ENCODE measurements at places on chromosomes 12 and 14. TPM values are rescaled to one million over a fixed set of nuclear protein-coding genes. Genes with fewer than 3 reads are reported as not detected.

DNA sequence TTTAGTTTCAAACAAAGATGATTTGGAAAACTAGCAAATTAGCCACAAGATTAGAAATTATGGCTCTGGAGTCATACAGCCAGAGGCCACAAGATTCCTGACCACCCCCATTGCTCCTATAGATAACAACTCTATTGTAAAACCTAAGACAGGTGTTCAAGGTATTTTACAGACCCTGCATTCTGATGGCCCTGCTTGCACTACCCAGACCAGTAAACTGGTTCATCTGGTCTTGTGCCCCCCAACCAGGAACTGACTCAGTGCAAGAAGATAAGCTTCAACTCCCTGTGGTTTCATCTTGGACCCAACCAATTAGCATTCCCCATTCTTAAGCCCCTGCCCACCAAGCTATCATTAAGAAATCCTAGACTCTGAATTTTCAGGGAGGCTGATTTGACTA lies 125.0 kb downstream of the CCDC60 start:
- no peaks in the 10 kb centered on the region for H3K4me1 ChIP-seq
- no peak overlapping the region for H3K27ac ChIP-seq
- DNase-seq = no peak

GRCh38 chr12:75765170-75766059 lies 254.0 kb upstream of the KRR1 start:
- DNase-seq = peak; percentile 51
- H3K4me1 ChIP-seq = peaks cover 43% of the 10 kb centered on the region
- H3K4me3 ChIP-seq = no peak overlapping the region
- H3K27ac ChIP-seq = peak overlapping the region; percentile 85

DNA sequence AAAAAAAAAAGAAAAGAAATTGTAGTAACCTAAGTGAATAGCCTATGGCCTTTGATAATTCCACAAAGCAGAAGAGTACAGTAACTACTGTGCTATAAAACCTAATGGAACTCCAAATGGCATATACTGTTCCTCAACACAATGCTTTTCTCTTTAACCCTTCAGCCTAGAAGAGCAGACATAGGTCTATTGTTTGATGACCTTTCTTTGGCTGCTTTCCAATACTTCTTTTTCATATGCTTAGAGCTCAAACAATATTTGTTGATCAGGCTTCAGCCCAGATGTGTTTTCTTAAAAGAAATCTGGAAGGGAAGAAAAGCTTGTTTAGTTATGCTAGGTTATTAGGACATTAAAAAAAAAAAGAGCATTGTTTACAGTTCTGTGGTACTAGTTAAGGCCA lies 116.4 kb downstream of the NTN4 start:
- H3K4me1 ChIP-seq = peaks cover 3% of the 10 kb centered on the region
- H3K27ac ChIP-seq = no peak overlapping the region
- peaks cover 7% of the 10 kb centered on the region for H3K36me3 ChIP-seq
- H3K27me3 ChIP-seq = no peaks in the 10 kb centered on the region
- DNase-seq = no peak

DNA sequence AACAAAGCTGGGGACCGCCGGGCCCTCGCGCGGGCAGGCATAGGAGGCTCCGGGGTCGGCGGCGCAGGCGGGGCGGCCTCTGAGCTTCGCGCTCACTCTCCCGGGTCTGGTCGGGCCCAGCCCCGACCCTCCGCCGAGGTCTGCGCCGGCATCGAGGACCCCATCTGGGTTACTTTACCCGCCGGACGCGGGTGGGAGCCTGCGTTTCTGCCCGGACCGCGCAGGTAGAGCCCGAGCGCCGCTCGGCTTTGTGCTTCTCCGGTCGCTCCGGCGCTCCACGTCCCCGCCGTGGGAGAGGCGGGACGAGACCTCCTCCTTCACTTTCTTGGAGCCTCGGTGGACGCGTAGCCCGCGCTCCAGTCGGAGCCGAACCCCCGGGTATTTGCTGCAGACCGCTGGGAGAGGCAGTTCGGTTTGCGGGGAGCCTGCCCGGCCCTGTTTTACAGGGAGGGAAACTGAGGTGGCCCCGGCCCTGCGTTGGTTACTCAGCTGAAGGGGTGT lies 63.2 kb downstream of the FBXL14 start:
- DNase-seq = no peak
- peaks cover 10% of the 10 kb centered on the region for H3K4me1 ChIP-seq
- no peaks in the 10 kb centered on the region for H3K36me3 ChIP-seq
- H3K4me3 ChIP-seq = peak overlapping the region; percentile 65

- no peak for DNase-seq
- no peaks in the 10 kb centered on the region for H3K4me1 ChIP-seq
- H3K36me3 ChIP-seq = no peaks in the 10 kb centered on the region
- H3K27me3 ChIP-seq = no peaks in the 10 kb centered on the region
- no peak overlapping the region for H3K27ac ChIP-seq
Measured at GRCh38 chr14:88955455-88955854, 131.0 kb downstream of the TTC8 start.

ASCL1 gene
- not detected for total RNA-seq

DNA sequence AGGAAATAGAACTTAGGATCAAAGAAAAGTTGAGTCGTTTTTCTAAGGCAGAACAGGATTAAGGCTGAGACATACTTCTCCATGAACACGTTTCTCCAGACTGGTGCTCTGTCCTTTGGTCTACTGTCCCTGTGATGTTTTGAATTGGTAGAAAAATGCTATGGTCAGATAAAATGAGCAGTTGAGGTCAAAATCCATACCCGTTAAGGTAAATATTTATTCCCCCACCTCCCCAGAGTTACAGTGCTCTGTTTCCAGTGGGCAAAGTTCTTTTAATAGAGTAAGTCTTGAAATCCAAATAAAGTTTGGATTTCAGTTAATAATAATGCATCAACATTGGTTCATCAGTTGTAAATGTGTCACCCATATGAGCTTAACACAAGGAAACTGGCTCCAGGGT lies 74.5 kb downstream of the PTHLH start:
- no peak overlapping the region for H3K27ac ChIP-seq
- no peaks in the 10 kb centered on the region for H3K27me3 ChIP-seq
- H3K4me1 ChIP-seq = peaks cover 10% of the 10 kb centered on the region
- no peaks in the 10 kb centered on the region for H3K36me3 ChIP-seq

- no peaks in the 10 kb centered on the region for H3K36me3 ChIP-seq
- no peak overlapping the region for H3K27ac ChIP-seq
- no peaks in the 10 kb centered on the region for H3K27me3 ChIP-seq
- peaks cover 9% of the 10 kb centered on the region for H3K4me1 ChIP-seq
Measured at GRCh38 chr14:103521951-103522563, 573 bp downstream of the CKB start.

DNA sequence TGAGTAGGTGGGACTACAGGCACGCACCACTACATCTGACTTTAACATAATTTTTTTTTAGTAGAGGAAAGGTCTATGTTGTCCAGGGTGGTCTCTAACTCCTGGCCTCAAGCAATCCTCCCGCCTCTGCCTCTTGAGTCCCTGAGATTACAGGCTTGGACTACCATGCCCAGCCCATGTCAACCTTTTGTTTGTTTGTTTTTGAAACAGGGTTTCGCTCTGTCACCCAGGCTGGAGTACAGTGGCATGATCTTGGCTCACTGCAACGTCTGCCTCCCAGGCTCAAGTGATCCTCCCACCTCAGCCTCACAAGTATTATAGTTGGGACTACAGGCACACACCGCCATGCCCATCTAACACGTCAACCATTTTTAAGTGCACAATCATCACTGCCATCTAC lies 29.2 kb downstream of the PITPNM2 start:
- no peak for DNase-seq
- H3K27me3 ChIP-seq = no peaks in the 10 kb centered on the region
- H3K4me3 ChIP-seq = no peak overlapping the region
- H3K4me1 ChIP-seq = peaks cover 19% of the 10 kb centered on the region

GRCh38 chr12:95674631-95675030 lies 115.9 kb downstream of the NTN4 start:
- peaks cover 7% of the 10 kb centered on the region for H3K36me3 ChIP-seq
- H3K27ac ChIP-seq = no peak overlapping the region
- no peak for DNase-seq
- H3K27me3 ChIP-seq = no peaks in the 10 kb centered on the region
- no peak overlapping the region for H3K4me3 ChIP-seq

- H3K27ac ChIP-seq = no peak overlapping the region
- no peaks in the 10 kb centered on the region for H3K27me3 ChIP-seq
- H3K4me3 ChIP-seq = no peak overlapping the region
- H3K4me1 ChIP-seq = no peaks in the 10 kb centered on the region
- no peaks in the 10 kb centered on the region for H3K36me3 ChIP-seq
- no peak for DNase-seq
Measured at GRCh38 chr12:110861729-110862128, 14.9 kb downstream of the CCDC63 start.

RFLNA gene
- total RNA-seq = not detected

GRCh38 chr12:114396153-114396868 lies 9.6 kb downstream of the TBX5 start:
- H3K4me3 ChIP-seq = no peak overlapping the region
- DNase-seq = no peak
- H3K27me3 ChIP-seq = peaks cover 99% of the 10 kb centered on the region
- H3K27ac ChIP-seq = no peak overlapping the region
- no peaks in the 10 kb centered on the region for H3K36me3 ChIP-seq
- no peaks in the 10 kb centered on the region for H3K4me1 ChIP-seq

GRCh38 chr14:105818712-105819005 lies 292.3 kb downstream of the TMEM121 start:
- H3K4me1 ChIP-seq = no peaks in the 10 kb centered on the region
- no peak overlapping the region for H3K4me3 ChIP-seq
- peaks cover 56% of the 10 kb centered on the region for H3K27me3 ChIP-seq
- H3K27ac ChIP-seq = no peak overlapping the region
- DNase-seq = no peak
- no peaks in the 10 kb centered on the region for H3K36me3 ChIP-seq

CD163L1 gene
- 0.35 TPM for total RNA-seq

DNA sequence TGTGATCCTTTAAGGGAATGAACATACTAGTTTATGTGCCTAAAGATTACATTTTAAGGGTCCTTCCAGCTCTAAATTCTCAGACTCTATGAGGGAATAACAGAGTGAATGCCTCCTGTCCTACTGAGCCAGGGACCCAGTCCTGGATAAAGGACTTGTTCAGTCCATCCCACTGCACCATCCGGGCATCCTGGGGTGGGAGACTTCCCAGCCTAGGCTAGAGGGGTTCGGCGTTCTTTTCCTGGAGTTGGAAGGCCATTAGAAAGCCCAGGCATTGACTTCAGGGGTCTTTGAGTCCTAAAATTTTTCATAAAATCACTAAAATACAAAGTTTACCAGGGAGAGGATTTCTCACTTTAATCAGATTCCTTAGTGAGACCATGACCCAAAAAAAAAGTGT lies 127.9 kb upstream of the FKBP4 start:
- no peaks in the 10 kb centered on the region for H3K36me3 ChIP-seq
- no peak for DNase-seq

RPL36AL gene
- 408 TPM for total RNA-seq

GRCh38 chr14:96088074-96088473 lies 48.9 kb downstream of the C14orf132 start:
- H3K36me3 ChIP-seq = no peaks in the 10 kb centered on the region
- peaks cover 38% of the 10 kb centered on the region for H3K4me1 ChIP-seq
- no peak for DNase-seq
- no peak overlapping the region for H3K4me3 ChIP-seq
- 0 out of 2 replicates have a peak, but pooled peaks cover 9% of the 10 kb centered on the region for H3K27me3 ChIP-seq

ZNF605 gene
- 8.6 TPM for total RNA-seq

- H3K36me3 ChIP-seq = no peaks in the 10 kb centered on the region
- H3K27ac ChIP-seq = peak overlapping the region; percentile 62
- DNase-seq = peak; percentile 71
- H3K27me3 ChIP-seq = no peaks in the 10 kb centered on the region
Measured at GRCh38 chr14:32620303-32620702, 291.2 kb downstream of the AKAP6 start.

- no peaks in the 10 kb centered on the region for H3K4me1 ChIP-seq
- no peaks in the 10 kb centered on the region for H3K36me3 ChIP-seq
- H3K27me3 ChIP-seq = no peaks in the 10 kb centered on the region
- H3K4me3 ChIP-seq = no peak overlapping the region
Measured at GRCh38 chr12:108379823-108380222, 40.7 kb upstream of the CMKLR1 start.

- peak; percentile 65 for DNase-seq
- no peak overlapping the region for H3K27ac ChIP-seq
Measured at GRCh38 chr12:88153959-88154358, 11.9 kb downstream of the TMTC3 start.

SHMT2 gene
- total RNA-seq = 263 TPM

DNA sequence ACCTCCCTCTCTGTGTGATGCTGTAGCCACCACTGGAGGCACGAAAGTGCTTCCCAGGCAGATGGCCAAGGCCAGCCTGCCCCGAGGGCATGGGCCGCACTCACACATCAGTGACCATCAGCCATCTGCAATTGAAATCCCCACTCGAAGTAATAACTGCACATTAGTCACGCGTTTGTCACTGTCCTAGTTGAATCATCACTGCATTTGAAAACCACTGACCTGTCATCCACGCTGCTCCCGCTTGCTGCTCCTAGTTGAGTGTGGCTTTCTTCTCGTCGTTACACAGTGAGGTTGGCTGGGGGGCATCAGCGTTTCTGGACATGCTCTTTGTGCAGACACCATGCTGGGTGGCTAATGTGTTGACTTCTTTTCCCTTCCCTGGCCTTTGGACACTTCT lies 176.1 kb downstream of the ADGRD1 start:
- H3K27ac ChIP-seq = no peak overlapping the region
- H3K4me3 ChIP-seq = no peak overlapping the region
- no peaks in the 10 kb centered on the region for H3K36me3 ChIP-seq

DNA sequence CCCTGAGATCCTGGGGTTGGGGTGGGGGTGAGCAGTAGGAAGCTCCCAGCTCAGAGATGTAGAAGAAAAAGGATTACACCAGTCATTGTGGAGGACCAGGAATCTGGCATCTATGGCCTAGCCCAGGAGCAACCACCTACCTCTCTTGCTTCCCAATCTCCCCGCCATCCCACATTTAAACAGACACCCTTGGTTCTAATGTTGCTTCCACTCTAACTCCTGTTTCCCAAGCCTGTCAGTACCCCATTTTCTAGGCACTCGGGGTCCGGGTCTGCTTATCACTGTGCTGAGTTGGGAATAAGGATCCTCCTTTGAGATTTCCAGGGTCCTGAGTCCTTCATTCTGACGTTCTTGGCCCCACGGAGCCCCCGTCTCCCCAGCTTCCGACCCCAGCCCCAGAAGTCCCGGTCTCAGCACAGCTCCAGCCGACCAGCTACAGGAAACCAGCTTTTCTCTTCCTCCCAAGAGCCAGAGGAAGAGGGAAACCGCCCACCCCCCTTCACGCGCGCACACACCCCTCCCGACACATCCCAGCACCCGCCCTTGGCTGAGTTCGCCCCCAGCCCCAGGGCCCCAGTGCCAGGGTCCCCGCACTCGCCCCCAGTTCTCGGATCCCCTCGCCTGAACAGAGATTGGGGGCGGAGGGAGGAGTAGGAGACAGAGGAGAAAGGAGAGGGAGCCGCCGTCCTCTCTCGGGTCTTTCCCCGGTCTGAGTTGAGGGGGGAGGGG lies 1.2 kb downstream of the ITGA5 start:
- peaks cover 49% of the 10 kb centered on the region for H3K4me1 ChIP-seq
- H3K4me3 ChIP-seq = peak overlapping the region; percentile 93
- no peak for DNase-seq
- H3K27me3 ChIP-seq = no peaks in the 10 kb centered on the region
- H3K36me3 ChIP-seq = no peaks in the 10 kb centered on the region

- H3K27ac ChIP-seq = no peak overlapping the region
- H3K36me3 ChIP-seq = no peaks in the 10 kb centered on the region
- H3K27me3 ChIP-seq = no peaks in the 10 kb centered on the region
Measured at GRCh38 chr12:126201981-126202537, 1136.8 kb downstream of the AACS start.

- H3K36me3 ChIP-seq = peaks cover 9% of the 10 kb centered on the region
- H3K4me3 ChIP-seq = no peak overlapping the region
- H3K4me1 ChIP-seq = no peaks in the 10 kb centered on the region
Measured at GRCh38 chr12:121240484-121241101, 30.7 kb downstream of the P2RX4 start.

GRCh38 chr12:22923768-22924167 lies 298.8 kb downstream of the ETNK1 start:
- H3K27ac ChIP-seq = no peak overlapping the region
- no peaks in the 10 kb centered on the region for H3K36me3 ChIP-seq
- DNase-seq = no peak
- H3K4me3 ChIP-seq = no peak overlapping the region
- H3K27me3 ChIP-seq = no peaks in the 10 kb centered on the region
- H3K4me1 ChIP-seq = no peaks in the 10 kb centered on the region
